ENCODE measurements at places on chromosomes 12 and 14.

- DNase-seq: no peak
Observed at GRCh38 chr12:10069976-10070375, 28.8 kb downstream of the CLEC1A start.

DNA sequence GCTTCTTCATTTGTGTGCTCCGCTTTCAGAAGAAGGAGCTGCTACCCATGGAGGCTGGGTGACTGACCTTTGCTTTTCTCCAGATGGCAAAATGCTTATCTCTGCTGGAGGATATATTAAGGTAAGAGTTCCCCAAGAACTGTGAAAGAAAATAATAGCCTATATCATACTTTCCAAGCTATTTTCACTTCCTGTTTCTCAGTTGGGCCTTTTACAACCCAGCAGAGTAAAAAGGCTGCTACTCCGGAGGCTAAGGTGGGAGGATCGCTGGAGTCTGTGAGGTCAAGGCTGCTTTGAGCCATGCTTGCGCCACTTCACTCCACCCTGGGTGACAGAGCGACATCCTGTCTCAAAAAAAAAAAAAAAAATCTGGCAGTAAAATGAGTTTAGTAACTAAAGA is 82.1 kb downstream of the APAF1 start:
- no peak for DNase-seq

GRCh38 chr14:88104710-88105109 is 99.8 kb downstream of the GPR65 start:
- no peak for DNase-seq

GRCh38 chr12:75116646-75117198 is 92.9 kb downstream of the KCNC2 start:
- DNase-seq: no peak

DNA sequence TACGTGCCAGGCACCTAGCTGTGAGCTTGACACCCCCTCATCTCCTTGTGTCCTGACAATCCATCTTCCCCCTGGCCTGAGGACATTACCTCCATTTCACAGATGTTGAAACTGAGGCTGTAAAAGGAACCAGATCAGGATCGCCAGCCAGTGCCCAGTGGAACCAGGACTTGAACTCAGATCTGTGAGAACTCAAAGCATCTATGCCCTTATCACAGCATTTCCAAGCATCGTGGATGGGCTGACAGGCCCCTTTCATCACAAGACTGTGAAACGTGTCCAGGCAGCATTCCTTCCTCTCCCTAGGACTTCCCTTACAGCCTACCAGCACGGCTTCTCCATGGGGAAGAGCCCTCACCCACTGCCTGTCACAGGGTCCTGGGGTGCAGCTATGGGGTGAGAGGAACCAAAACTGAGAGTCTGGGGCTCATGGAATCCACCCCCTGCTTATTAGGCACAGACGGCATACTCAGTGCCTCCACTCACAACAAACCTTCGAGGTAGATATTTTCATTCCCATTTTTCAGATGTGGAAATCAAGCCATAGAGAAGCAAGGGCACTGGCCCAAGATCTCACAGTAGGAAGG is 26.9 kb downstream of the CMKLR1 start:
- no peak for DNase-seq

- no peak for DNase-seq
Observed at GRCh38 chr12:116773276-116773731, 35.2 kb downstream of the RNFT2 start.

DNA sequence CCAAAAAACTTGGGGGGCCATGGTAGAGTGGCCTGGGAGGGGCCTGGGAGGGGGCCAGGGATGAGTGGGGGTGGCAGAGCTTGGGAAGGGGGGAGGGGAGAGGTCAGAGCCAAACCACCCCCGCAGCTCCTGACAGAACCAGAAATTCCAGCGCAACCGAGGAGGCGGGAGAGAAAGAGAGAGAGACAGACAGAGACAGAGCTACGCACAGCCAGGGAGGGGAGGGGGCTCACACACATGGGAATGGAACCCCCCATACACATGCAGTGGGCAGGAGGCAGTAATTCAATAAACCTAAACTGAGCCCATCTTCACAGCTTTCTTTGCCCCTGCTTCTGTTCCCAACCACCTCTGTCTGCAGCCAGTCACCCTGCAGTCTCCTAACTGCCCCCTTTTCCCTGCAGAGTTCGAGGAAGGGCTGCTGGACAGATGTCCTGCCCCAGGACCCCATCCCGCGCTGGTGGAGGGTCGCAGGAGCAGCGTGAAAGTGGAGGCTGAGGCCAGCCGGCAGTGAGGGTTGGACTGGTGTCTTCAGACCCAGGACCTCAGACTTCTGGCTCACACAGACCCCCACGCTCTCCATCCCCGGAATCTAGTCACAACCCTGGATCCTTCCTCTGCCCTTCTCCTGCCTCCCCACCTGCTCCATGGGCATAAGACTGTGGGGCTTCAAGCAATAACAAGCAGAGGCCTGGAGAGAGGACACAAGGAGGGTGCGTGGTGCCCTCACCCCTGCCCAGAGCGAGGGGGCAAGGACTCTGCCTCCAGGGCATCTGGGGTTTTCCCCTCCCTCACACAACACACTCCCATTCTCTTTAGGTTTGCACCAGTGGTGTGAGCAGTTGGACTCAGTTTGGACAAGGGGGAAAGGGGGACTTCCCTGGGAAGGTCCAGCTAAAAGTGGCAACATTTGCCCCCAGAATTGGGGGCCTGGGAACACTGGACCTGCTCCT is 5.6 kb downstream of the NAB2 start:
- DNase-seq: no peak

DNA sequence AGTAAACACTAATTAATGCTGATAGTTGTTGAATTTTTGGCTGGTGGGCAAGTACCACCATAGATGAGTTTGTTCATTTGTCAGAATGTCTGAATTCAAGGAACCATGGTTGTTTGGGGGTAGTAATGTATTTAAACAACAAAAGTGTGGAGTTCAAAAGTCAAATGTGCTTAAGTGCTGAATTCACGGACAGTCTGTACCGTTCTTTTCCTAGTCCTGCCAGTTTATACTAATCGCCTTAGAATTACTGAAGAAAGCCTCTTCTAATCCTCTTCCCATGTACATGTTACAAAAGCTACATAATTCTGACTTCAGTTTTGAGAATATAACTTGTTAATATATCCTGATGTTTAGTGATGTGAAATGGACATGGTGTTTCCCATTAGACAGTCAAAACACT is 2.7 kb downstream of the NAA25 start:
- no peak for DNase-seq

DNA sequence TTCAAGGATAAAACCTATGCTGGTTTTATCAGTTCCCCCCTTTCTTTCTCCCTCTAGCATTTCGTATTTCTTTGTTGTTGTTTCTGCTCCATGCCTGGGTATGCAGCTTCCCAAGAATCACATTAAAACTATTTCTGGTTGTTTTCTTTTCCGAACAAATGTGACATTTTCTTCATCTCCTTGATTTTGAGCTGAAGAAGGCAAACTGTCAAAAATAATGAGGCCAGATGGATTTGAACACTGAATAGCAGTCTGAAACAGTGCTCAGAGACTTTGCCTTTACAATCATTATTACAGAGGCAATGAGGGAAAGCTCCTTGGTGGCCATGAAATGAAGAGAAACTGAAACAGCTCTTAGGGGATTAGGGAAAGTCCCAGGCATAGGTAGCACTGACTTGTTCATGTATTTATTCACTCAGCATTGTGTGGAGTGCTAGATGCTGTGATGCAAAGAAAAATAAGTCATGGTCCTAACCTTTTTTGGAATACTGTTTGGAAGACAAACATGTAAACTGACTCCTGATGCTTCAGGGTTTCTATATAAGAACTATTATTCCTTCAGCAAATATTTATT is 319.5 kb downstream of the FUT8 start:
- no peak for DNase-seq

- DNase-seq: no peak
Observed at GRCh38 chr14:39984323-39984722, 552.1 kb upstream of the FBXO33 start.

DNA sequence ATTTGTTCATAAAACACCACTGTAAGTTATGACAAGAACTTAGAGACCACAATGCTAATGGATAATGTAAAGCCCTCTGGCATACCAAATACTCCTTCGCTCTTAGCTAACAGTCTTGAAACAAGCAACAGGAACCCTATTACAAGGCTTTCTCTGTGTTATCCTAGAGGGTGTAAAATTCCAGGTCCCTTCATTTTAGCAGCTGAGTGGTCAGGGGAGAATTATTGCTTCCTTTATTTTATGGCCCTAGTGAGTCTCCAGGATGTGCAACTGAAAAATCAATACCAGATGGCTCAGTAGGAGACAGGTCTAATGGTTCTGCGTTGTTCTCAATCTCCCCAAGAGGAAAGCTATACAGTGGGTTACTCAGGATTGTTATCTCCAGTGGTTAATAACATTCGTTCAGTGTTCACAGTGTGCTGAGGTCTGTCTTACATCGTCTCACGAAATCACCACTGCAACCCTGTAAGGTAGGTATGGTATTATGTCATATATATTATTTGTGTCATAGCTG is 172.7 kb upstream of the CNOT2 start:
- no peak for DNase-seq

GRCh38 chr14:25406818-25407217 is 356.9 kb upstream of the STXBP6 start:
- DNase-seq: no peak

GRCh38 chr12:6936636-6937480 is 6.8 kb upstream of the RNU7-1 start:
- no peak for DNase-seq

DNA sequence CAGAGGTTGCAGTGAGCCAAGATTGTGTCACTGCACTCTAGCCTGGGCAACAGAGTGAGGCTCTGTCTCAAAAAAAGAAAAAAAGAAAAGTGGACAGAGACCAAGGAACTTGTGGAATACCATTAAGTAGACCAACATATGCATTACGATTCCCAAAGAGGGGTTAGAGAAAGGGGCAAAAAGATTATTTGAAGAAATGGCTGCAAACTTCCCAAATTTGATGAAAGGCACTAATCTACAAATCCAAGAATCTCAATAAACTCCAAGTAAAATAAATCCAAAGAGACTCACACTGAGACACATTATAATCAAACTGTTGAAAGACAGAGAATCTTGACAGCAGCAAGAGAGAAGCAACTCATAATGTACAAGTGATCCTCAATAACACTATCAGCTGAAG is 4.8 kb upstream of the OXA1L start:
- no peak for DNase-seq

DNA sequence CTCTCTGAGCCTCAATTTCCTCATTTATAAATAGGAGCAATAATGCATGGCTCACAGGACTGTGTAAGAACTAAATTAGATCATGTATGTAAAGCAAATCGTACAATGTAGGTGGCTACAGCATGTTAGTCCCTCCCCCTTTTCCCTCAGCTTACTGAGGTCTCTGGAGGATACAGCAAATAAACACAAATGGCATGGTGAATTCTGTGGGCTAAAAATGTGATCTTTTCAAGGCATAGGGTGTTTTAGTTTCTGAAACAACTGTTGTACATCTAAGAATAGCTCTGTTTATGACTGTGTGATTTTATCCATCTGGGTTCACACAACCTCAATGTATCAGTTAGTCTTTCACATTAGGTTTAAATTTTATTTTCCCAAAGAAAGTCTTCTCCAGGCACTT is 121.2 kb upstream of the PLEKHG7 start:
- no peak for DNase-seq

- no peak for DNase-seq
Observed at GRCh38 chr12:81588235-81589008, 170.7 kb downstream of the PPFIA2 start.

- no peak for DNase-seq
Observed at GRCh38 chr14:92247341-92247740, 75.6 kb upstream of the SLC24A4 start.

- no peak for DNase-seq
Observed at GRCh38 chr12:116598311-116599284, 39.4 kb downstream of the MAP1LC3B2 start.

- DNase-seq: no peak
Observed at GRCh38 chr12:6963791-6964413, 6.6 kb downstream of the PHB2 start.

GRCh38 chr14:100158566-100159093 is 815 bp downstream of the DEGS2 start:
- DNase-seq: no peak

- peak; percentile 34 for DNase-seq
Observed at GRCh38 chr12:31736472-31736871, 7.7 kb upstream of the AMN1 start.

GRCh38 chr14:60514741-60515491 is 6.0 kb downstream of the SIX6 start:
- no peak for DNase-seq

GRCh38 chr14:95134304-95134933 is 22.9 kb downstream of the DICER1 start:
- DNase-seq: no peak

Measured in activated effector memory CD4-positive, alpha-beta T cell treated with Interleukin-2 at 50 U/mL for 16 hours (primary cell).